Osteocyte (in vitro differentiated cells): ENCODE measurements at places on chromosomes 13 and 19. TPM values are rescaled to one million over a fixed set of nuclear protein-coding genes. Genes with fewer than 3 reads are reported as not detected.

CYP4F8 gene
- total RNA-seq = not detected in 2 replicates

LRRC25 gene
- 0.16 TPM in 1 of 2 replicates, not detected in the other for total RNA-seq

GRCh38 chr13:99086267-99087097, 108.6 kb upstream of the DOCK9 start:
- DNase-seq = peak; percentile 85
- peaks cover 14% of the 10 kb centered on the region for H3K4me1 ChIP-seq
- no peak overlapping the region for H3K27ac ChIP-seq
- peaks cover 3% of the 10 kb centered on the region for H3K27me3 ChIP-seq

DNA sequence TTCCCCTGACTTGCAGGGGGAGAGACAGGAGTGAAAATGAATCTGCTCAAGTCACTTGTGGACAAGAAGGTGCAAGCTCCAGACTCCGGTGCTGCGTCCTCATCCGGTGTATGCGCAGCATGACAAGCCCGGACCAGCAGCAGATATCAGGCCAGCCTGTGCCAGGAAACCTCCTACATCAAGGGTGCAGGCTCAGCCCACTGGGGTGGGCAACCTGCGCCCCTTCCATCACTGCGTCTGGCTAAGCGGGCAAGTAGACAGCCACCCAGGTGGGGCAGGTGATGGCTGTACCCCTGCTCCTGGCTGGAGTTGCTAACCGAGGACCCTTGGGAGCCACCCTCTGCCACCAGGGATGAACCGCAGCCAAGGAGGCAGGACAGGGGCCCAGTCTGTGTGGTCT, 32.9 kb upstream of the SLC15A1 start:
- no peak for DNase-seq
- no peaks in the 10 kb centered on the region for H3K36me3 ChIP-seq
- H3K27me3 ChIP-seq = peaks cover 37% of the 10 kb centered on the region
- H3K4me3 ChIP-seq = no peak overlapping the region
- H3K27ac ChIP-seq = no peak overlapping the region

DNA sequence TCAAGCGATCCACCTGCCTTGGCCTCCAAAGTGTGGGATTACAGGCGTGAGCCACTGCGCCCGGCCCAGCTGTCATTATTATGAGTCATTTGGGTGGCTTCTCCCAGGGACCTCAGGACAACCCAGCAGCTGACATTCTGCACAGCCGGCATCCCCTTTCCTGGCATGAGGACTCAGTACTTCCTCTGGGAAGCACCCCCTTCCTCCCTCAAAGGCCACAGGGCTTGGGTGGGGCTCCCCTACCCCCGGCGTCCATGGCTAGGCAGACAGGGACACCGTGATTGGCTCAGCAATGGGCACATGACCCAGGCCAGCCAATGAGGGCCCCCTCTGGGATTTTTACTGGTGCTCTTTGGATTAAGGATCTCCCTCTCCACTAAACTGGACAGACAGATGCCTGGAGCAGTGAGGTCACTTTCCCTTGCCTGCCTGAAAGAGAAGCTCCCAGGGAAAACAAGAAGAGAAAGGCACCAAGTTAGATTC, 6.0 kb downstream of the KANK2 start:
- peaks cover 76% of the 10 kb centered on the region for H3K4me1 ChIP-seq
- peaks cover 33% of the 10 kb centered on the region for H3K36me3 ChIP-seq
- H3K4me3 ChIP-seq = peak overlapping the region; percentile 62
